Uterus (tissue), 4 donors: ENCODE measurements at places on chromosomes 7 and 10.

DNA sequence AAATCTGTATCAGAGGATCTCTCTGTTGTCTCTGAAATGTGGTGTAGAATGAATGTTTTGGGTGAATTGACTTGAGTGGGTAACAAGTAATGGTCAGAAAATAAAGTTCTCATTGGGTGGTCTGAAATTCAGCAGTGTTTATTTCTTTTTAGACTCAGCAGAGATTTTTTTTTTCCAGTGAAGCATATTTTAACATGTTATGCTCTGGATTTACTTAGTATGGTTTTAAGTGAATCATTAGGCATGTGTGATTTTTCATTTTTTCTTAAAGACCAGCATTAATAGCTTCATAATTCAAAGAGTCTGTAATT, 63.5 kb downstream of the REEP3 start:
- H3K27me3 ChIP-seq = no peaks in the 10 kb centered on the region
- no peak overlapping the region for H3K4me3 ChIP-seq
- H3K4me1 ChIP-seq = no peaks in the 10 kb centered on the region
- no peaks in the 10 kb centered on the region for H3K36me3 ChIP-seq
- H3K27ac ChIP-seq = no peak overlapping the region
- DNase-seq = no peak

GRCh38 chr10:74770400-74770799, 56.0 kb upstream of the KAT6B start:
- H3K4me1 ChIP-seq = no peaks in the 10 kb centered on the region
- no peaks in the 10 kb centered on the region for H3K36me3 ChIP-seq
- H3K27me3 ChIP-seq = no peaks in the 10 kb centered on the region
- no peak for DNase-seq
- H3K4me3 ChIP-seq = no peak overlapping the region

DNA sequence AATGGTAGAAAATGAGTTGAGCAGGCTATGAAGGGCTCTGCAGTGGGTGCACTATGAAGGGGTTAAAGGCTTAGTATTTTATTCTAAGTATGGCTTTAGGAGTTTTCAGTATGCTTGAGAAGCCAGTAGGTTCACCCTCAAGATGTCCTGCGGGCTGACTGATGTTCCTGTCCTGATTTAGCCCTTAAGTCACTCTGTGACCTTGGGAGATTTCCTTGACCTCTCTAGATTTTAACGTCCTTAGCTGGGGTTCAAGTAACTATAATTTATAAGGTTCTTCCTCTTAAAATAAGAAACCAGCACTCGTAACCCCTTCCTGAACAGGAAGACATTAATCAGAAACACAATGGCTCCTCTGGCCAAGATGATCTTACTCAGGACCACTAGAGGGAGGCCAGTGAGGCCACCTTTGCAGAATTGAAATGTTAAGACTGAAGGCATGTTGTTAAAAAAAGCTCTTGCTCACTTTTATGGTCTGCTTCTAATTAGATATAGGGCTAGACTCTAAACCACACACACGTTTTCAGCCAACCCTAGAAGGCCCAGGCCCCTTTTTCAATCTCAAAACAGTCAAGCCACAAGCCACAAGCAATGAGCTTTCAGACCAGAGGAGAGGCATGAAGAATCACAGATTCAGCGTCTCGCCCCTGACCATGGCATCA, 41.9 kb downstream of the CDK1 start:
- H3K4me1 ChIP-seq = peaks cover 19% of the 10 kb centered on the region
- no peak for DNase-seq
- H3K4me3 ChIP-seq = no peak overlapping the region

DNA sequence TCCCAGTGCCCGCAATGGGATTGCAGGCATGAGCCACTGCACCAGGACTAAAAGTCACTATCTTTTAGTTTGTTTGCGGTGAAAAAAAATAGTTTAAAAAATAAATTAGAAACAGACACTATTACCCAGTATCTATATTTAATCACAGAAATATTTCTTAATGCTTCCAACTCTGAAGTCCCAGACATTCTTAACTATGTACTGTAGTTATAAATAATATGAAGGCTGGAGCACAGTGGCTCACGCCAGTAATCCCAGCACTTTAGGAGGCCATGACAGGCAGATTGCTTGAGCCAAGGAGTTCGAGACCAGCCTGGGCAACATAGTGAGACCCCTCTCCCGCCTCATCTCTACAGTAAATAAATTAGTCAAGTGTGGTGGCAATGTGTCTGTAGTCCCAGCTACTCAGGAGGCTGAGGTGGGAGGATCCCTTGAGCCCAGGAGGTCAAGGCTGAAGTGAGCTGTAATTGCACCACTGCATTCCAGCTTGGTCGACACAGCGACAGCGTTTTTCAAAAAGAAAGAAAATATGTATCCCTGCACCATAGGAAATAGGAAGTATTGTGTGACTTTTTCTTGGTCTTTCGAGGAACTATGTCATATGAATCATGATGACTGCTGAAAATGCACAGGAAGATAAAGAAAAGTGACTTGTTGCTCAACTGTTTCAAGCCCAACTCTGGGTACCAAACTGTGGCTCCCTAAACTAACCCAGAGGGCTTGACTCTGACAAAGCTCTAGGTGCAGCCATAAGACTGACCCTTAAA, 74.9 kb upstream of the STEAP1B start:
- DNase-seq = no peak
- no peak overlapping the region for H3K4me3 ChIP-seq
- H3K27ac ChIP-seq = no peak overlapping the region
- H3K4me1 ChIP-seq = peaks cover 5% of the 10 kb centered on the region
- no peaks in the 10 kb centered on the region for H3K27me3 ChIP-seq

DNA sequence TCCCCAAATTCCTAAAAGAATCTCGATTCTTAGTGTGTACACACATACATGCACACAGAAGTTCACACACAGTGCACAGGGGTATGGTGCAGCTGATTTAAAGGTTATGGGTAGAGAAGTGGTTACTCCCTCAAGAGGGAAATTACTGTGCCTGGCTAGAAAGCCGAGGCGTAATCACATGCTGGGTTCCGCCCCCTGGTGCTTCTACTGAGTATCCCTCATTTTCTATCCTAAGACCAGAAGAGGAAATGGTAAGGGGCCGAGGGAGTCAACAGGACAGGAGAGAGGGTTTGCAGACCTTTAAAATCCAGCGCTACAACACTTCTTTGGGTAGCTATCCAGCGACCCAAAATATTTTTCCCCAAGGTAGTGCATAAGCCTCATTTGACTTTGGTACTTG, 147.3 kb upstream of the TMEM196 start:
- no peaks in the 10 kb centered on the region for H3K4me1 ChIP-seq
- no peak overlapping the region for H3K27ac ChIP-seq
- H3K27me3 ChIP-seq = no peaks in the 10 kb centered on the region
- no peak overlapping the region for H3K4me3 ChIP-seq
- H3K36me3 ChIP-seq = no peaks in the 10 kb centered on the region
- no peak for DNase-seq

DNA sequence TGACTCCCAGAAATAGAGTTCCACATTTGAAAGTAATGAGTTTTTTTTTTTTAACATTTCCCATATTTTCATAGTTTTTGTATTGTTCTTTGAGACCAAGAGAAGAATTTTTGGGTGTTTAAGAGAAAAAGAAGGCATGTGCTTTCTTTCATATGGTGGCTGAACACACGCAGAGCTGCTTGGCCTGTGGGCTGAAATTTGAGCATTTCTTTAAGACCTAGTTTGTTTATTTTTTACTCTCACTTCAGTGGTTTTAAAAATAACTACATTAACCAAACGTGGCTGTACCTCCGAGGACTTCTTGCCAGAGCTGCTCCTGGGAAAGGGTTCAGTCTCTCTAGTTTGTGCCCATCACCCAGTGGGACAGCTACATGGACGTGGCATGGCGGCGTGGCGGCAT, 58.3 kb downstream of the INPP5A start:
- no peaks in the 10 kb centered on the region for H3K36me3 ChIP-seq
- H3K27ac ChIP-seq = no peak overlapping the region
- DNase-seq = no peak
- no peaks in the 10 kb centered on the region for H3K27me3 ChIP-seq
- no peak overlapping the region for H3K4me3 ChIP-seq
- H3K4me1 ChIP-seq = peaks cover 4% of the 10 kb centered on the region

DNA sequence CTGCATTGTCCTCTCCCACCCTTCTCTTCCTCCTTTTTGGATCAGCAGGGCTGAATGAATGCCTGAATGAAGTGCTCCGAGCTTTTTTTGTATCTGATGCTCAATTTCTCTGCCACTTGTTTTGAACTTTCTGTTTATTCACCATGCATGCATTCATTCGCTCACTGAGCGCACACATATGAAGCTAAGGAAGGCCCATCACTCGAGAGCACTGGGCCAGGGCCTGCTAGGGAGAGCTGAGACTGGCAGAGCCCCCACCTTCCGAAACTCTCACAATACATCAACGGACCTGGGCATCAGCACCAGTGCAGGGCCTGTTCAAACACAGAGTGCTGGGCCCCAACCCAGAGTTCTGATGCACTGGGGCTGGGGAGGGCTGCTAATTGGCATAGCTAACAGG, 45.7 kb downstream of the RPS24 start:
- H3K4me3 ChIP-seq = no peak overlapping the region
- DNase-seq = no peak

- no peaks in the 10 kb centered on the region for H3K27me3 ChIP-seq
- H3K4me1 ChIP-seq = no peaks in the 10 kb centered on the region
- H3K27ac ChIP-seq = no peak overlapping the region
These were observed 2.1 kb upstream of the SAMD9L start for GRCh38 chr7:93150200-93150835.

DNA sequence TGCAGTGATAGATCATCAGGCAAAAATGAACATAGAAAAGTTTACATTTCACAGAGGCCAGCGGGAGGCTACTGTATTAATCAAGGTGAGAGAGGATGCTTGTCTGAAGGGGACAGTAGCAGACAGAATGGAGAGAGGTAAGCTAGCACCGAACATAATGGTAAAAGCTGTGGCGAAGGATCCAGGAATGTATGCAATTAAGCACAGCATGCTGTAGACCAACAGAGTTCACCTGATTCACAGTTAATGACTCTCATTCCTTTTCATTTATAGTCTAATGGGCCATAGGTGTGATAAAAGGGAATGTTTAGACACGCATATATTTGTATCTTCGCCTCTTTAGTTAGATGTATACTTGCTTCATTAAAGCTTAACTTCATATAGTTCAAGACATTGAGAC, 150.9 kb upstream of the MBL2 start:
- no peaks in the 10 kb centered on the region for H3K27me3 ChIP-seq
- DNase-seq = no peak
- H3K4me3 ChIP-seq = no peak overlapping the region
- no peaks in the 10 kb centered on the region for H3K4me1 ChIP-seq

DNA sequence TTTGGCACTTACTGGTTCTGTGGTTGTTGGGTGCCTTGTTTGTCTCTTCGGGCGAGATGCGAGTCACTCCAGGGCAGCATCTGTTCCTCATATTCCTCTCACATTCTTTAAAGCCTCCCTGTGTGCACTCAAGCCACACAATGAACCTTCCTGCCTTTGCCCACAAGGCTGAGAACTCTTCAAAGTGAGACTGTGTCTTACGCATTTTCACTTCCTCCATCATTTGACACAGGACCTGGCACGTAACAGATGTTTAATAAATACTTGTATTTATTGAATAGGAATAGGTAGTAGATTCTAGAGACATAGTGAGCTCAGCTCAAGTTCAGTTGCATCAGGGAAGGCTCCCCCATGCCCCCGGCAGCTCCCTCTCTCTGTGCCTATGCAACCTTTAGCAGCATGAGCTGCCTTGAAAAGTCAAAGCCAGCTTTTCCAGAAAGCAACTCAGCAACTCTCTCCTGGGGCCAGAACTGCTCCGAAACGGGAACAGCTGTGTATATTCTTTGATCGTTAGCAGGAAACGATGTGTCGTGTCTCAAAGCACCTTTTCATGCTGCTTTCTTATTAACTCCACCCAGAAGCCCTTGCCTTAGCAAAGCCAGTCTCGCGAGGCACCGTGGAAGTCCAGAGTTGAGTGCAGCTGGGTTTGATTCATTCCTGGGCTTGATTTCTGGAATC, 97.5 kb downstream of the PFKFB3 start:
- no peaks in the 10 kb centered on the region for H3K27me3 ChIP-seq
- DNase-seq = no peak
- H3K36me3 ChIP-seq = no peaks in the 10 kb centered on the region

GRCh38 chr10:84291384-84291783, 37.0 kb upstream of the CCSER2 start:
- H3K4me1 ChIP-seq = no peaks in the 10 kb centered on the region
- no peak overlapping the region for H3K4me3 ChIP-seq
- no peak overlapping the region for H3K27ac ChIP-seq
- H3K27me3 ChIP-seq = no peaks in the 10 kb centered on the region
- no peaks in the 10 kb centered on the region for H3K36me3 ChIP-seq
- no peak for DNase-seq
